Mononuclear cell (primary cell): ENCODE measurements at places on chromosomes 1 and 21. TPM values are rescaled to one million over a fixed set of nuclear protein-coding genes. Genes with fewer than 3 reads are reported as not detected.

The MRPL20 gene
- 39.5 TPM for total RNA-seq

The NKAIN1 gene
- total RNA-seq = under 0.01 TPM

The KCNQ4 gene
- total RNA-seq = under 0.01 TPM

The MPL gene
- total RNA-seq = 2.3 TPM

The TAF5L gene
- 20.1 TPM for total RNA-seq

The FCN3 gene
- not detected for total RNA-seq
